ENCODE measurements at places on chromosomes 5 and 9. TPM values are rescaled to one million over a fixed set of nuclear protein-coding genes. Genes with fewer than 3 reads are reported as not detected.
A peak's percentile ranks its signal among the peaks of the same experiment; 100 is the strongest.

DNA sequence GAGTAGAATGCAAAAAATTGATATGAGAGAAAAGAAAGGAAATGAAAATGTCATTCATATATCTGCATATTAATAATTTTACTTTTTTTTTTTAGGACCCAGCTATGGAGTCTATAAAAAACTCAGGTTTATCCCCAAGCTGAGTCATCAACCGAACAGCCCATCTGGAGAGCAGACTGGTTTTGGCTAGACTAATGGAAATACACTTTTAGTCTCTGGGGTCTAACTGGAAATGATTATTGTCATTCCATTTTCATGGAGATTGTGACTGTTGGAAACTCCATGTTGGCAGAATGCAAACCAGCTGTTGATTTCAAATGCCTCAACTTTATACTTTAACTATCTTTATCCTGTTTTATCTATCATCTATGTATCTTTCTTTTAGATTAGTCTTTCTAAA is 28.7 kb downstream of the ANXA1 start:
- no peak overlapping the region for H3K27ac ChIP-seq
- H3K27me3 ChIP-seq, result peaks cover 2% of the 10 kb centered on the region
- no peak overlapping the region for H3K4me3 ChIP-seq
- no peaks in the 10 kb centered on the region for H3K36me3 ChIP-seq

ZNF366 gene
- not detected for total RNA-seq

ZNF367 gene
- total RNA-seq, result 29.0 TPM

DNA sequence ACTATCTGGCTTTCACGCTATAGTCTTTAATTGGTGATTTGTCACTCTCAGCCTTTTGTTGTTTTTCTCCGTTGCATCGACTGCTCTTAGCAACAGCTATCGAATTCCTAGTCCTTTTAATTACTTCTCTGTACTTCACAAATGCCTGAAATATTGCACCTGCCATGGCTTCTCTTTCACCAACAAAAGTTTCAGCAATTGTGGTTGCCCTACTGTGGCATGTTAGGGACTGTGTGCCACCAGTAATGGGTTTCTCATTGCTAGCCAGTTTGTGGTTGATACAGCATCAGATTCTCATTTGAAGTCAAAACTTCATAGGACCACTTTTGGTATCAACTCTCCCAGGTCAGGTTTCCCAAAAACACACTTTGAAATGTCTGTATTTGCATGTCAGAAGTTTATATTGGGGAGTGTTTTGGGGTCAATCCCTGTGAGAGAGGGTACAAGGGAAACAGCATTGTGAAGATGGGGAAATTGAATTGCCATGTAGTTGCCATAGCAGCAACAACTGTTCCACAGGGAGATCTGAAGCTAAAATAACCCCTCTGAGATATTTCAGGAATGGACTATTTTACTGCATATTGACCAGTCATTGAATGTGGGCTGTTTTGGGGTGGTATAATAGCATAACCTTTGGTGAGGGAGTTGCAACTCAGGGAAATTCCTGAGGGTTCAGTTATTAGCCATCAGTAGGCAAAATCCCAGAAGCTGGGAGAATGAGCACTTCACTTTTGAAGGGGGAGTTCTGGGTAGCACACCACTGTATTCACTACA is 99.2 kb downstream of the WDR70 start:
- no peak overlapping the region for H3K4me3 ChIP-seq
- no peak for DNase-seq
- no peaks in the 10 kb centered on the region for H3K4me1 ChIP-seq
- H3K27ac ChIP-seq, result no peak overlapping the region
- peaks cover 51% of the 10 kb centered on the region for H3K36me3 ChIP-seq
- no peaks in the 10 kb centered on the region for H3K27me3 ChIP-seq

- no peak for DNase-seq
- no peaks in the 10 kb centered on the region for H3K36me3 ChIP-seq
- H3K27ac ChIP-seq, result no peak overlapping the region
- no peak overlapping the region for H3K4me3 ChIP-seq
- peaks cover 2% of the 10 kb centered on the region for H3K27me3 ChIP-seq
These were observed 484.4 kb downstream of the SPOCK1 start for GRCh38 chr5:137014731-137015130.

TYRP1 gene
- total RNA-seq, result not detected

TRMT10B gene
- total RNA-seq, result 11.5 TPM

GRCh38 chr5:9834871-9835770 is 205.0 kb upstream of the TAS2R1 start:
- H3K27ac ChIP-seq, result no peak overlapping the region
- no peaks in the 10 kb centered on the region for H3K4me1 ChIP-seq
- H3K27me3 ChIP-seq, result no peaks in the 10 kb centered on the region
- H3K36me3 ChIP-seq, result no peaks in the 10 kb centered on the region

DNA sequence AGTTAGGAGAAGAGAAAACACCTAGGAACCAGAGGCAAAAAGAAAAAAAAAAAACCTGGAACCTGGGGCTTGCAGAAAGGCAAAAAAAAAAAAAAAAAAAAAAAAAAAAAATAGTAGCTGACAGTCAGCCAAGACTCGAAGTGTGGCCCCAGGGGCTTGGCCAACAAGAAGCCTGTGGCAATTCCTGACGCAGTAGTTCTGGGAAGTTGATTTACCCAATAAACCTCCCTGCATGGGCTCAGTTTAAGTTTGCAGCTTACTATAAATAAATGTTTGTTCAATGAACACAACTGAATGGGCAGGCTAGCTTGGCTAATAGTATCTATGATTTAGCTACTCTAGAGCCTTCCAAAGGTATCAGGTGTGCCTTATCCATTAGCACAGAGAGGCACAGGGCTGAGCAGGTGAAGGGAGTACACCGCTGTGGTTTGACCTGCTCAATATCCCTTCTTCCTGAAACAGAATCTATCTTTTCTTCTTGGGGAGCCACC is 21.3 kb upstream of the GLRX start:
- no peaks in the 10 kb centered on the region for H3K27me3 ChIP-seq
- no peak for DNase-seq
- H3K36me3 ChIP-seq, result no peaks in the 10 kb centered on the region
- H3K27ac ChIP-seq, result peak overlapping the region; percentile 75
- H3K4me1 ChIP-seq, result peaks cover 15% of the 10 kb centered on the region

DNA sequence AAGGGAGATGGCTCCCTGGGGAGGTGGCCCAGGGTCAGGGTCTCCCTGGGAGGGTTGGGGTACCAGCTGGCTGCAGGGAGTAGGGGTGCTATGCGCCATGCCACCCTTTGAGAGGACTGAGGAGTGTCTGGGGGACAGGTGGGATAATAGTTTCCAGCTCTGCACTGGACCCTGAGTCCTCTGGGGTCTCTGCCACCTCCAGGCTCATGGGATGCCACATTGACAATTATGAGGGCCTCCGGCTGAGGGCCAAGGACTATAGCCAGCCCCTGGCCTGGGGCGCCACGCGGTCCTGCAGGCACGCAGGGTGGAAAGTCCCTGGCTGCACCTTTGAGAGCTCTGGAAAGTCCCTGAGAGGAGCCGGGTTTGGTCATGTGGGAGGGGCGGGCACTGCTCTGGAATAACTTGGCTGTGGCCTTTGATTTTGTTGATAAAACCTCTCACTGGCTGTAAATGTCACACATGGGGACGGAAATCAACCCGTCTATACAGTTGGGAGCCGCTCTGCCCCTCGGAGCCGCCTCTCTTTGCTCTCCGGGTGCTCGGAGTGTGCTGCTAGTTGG is 16.0 kb downstream of the TRAF2 start:
- peaks cover 53% of the 10 kb centered on the region for H3K36me3 ChIP-seq
- H3K4me1 ChIP-seq, result peaks cover 51% of the 10 kb centered on the region
- H3K4me3 ChIP-seq, result peak overlapping the region; percentile 70
- H3K27ac ChIP-seq, result peak overlapping the region; percentile 98
- no peaks in the 10 kb centered on the region for H3K27me3 ChIP-seq
- DNase-seq, result peak; percentile 95

- peaks cover 39% of the 10 kb centered on the region for H3K27me3 ChIP-seq
- no peak overlapping the region for H3K4me3 ChIP-seq
- H3K4me1 ChIP-seq, result no peaks in the 10 kb centered on the region
- H3K27ac ChIP-seq, result no peak overlapping the region
- no peaks in the 10 kb centered on the region for H3K36me3 ChIP-seq
These were observed 31.1 kb upstream of the GAS1 start for GRCh38 chr9:86978413-86978812.

CDH9 gene
- not detected for total RNA-seq

DNA sequence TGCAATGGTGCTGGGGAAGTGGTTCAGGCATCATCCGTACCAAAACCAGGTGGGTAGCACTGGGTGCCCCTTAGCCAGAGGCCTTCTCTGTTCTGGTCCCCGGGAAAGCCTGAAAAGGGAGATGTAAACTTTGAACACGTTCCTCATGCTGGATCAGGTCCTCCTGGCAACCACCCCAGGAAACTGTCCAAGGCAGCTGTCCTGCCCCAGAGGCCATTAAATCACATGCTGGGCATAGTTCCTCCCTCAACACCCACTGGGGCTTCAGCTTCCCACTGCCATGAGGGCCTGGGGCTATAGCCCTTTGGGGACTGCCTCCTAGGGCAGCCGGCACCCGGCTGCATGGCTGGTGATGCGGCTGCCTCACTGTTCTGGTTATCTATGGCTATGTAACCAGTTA is 228.9 kb upstream of the MVB12B start:
- H3K27me3 ChIP-seq, result peaks cover 3% of the 10 kb centered on the region
- no peaks in the 10 kb centered on the region for H3K36me3 ChIP-seq
- H3K4me1 ChIP-seq, result no peaks in the 10 kb centered on the region
- H3K4me3 ChIP-seq, result no peak overlapping the region
- DNase-seq, result no peak

GRCh38 chr5:17330386-17330785 is 113.0 kb downstream of the BASP1 start:
- no peaks in the 10 kb centered on the region for H3K36me3 ChIP-seq
- no peak for DNase-seq
- H3K27ac ChIP-seq, result no peak overlapping the region
- H3K4me3 ChIP-seq, result no peak overlapping the region

PCDHB15 gene
- not detected for total RNA-seq

GRCh38 chr5:73783828-73784227 is 157.8 kb downstream of the ARHGEF28 start:
- no peak for DNase-seq
- H3K27me3 ChIP-seq, result peaks cover 9% of the 10 kb centered on the region
- H3K27ac ChIP-seq, result no peak overlapping the region
- no peak overlapping the region for H3K4me3 ChIP-seq
- no peaks in the 10 kb centered on the region for H3K4me1 ChIP-seq
- no peaks in the 10 kb centered on the region for H3K36me3 ChIP-seq

CDX1 gene
- not detected for total RNA-seq

- no peak overlapping the region for H3K27ac ChIP-seq
- peaks cover 41% of the 10 kb centered on the region for H3K4me1 ChIP-seq
- DNase-seq, result no peak
- no peaks in the 10 kb centered on the region for H3K27me3 ChIP-seq
- H3K4me3 ChIP-seq, result no peak overlapping the region
These were observed 4.3 kb upstream of the GM2A start for GRCh38 chr5:151248651-151249050.

PCDHGB5 gene
- 0.15 TPM for total RNA-seq

NUP214 gene
- total RNA-seq, result 49.9 TPM

- no peak overlapping the region for H3K4me3 ChIP-seq
- no peaks in the 10 kb centered on the region for H3K27me3 ChIP-seq
- peaks cover 13% of the 10 kb centered on the region for H3K4me1 ChIP-seq
- H3K27ac ChIP-seq, result no peak overlapping the region
These were observed 2.9 kb upstream of the LPCAT1 start for GRCh38 chr5:1526681-1527131.

Data from activated CD4-positive, alpha-beta memory T cell treated with anti-CD3 and anti-CD28 coated beads for 36 hours (primary cell).